ENCODE measurements at places on chromosomes 3 and 15.

GRCh38 chr3:12620729-12621128 lies 43.2 kb downstream of the RAF1 start:
- DNase-seq = no peak
- H3K36me3 ChIP-seq = no peaks in the 10 kb centered on the region
- H3K4me1 ChIP-seq = peaks cover 4% of the 10 kb centered on the region
- H3K4me3 ChIP-seq = no peak overlapping the region
- H3K27me3 ChIP-seq = no peaks in the 10 kb centered on the region

GRCh38 chr3:110384601-110385000 lies 687.0 kb upstream of the NECTIN3 start:
- DNase-seq = no peak
- H3K27me3 ChIP-seq = no peaks in the 10 kb centered on the region
- H3K4me1 ChIP-seq = no peaks in the 10 kb centered on the region
- no peak overlapping the region for H3K27ac ChIP-seq
- no peak overlapping the region for H3K4me3 ChIP-seq

- no peak for DNase-seq
- no peak overlapping the region for H3K27ac ChIP-seq
- H3K27me3 ChIP-seq = no peaks in the 10 kb centered on the region
- no peaks in the 10 kb centered on the region for H3K4me1 ChIP-seq
- no peaks in the 10 kb centered on the region for H3K36me3 ChIP-seq
These were observed 562.3 kb downstream of the PDCD6IP start for GRCh38 chr3:34360713-34361112.

DNA sequence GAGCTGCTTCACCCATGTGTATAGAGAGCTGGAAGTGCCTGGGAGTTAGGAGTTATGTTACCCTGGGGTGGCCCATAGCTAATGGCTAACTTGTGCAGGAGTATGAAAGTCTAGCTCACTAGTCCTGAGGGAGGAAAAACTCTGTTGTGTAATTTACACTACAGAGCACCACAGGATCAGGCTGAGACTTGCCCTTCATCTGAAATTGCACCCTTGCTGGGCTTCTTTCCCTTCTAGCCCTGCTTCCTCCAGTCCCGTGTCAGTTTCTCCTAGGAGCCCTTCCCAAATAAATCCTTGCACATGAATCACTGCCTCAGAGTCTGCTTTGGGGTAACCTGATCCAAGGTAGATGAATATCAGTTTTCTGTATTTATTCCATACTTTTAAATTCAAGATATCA lies 40.0 kb downstream of the CTXND1 start:
- H3K4me1 ChIP-seq = no peaks in the 10 kb centered on the region
- no peak overlapping the region for H3K27ac ChIP-seq
- no peaks in the 10 kb centered on the region for H3K36me3 ChIP-seq
- no peak for DNase-seq
- H3K27me3 ChIP-seq = peaks cover 11% of the 10 kb centered on the region

DNA sequence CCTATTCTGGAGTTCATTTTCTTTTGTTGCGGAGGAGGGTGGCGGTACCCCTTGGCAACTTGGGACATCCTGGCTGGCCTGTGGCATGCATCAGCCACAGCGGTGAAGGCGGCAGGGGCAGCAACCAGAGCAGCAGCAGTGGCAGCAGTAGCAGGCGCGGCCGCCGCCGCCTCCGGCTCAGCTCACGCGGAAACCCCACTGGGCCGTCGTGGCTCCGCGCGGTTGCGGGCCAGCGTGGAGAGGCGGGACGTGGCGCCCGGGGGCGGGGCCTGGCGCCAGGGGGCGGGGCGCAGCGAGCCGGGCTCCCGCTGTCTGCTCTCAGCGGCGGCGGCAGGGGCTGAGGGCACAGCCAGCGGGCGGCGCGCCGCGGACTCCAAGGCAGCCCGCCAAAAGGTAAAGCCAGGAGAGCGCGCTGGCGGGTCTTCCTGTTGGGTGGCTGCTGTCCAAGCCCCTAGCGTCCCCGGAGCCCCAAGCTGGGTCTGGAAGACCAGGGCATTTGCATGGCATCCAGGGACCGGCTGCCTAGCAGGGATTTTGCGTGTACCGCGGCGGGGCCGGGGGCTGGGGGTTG lies 334.4 kb upstream of the THRB start:
- H3K27me3 ChIP-seq = peaks cover 9% of the 10 kb centered on the region
- no peak for DNase-seq

- H3K36me3 ChIP-seq = no peaks in the 10 kb centered on the region
- H3K4me1 ChIP-seq = no peaks in the 10 kb centered on the region
- no peak overlapping the region for H3K27ac ChIP-seq
- no peaks in the 10 kb centered on the region for H3K27me3 ChIP-seq
These were observed 102.8 kb downstream of the EEFSEC start for GRCh38 chr3:128256131-128256530.

- peaks cover 35% of the 10 kb centered on the region for H3K27me3 ChIP-seq
- no peaks in the 10 kb centered on the region for H3K36me3 ChIP-seq
- H3K4me3 ChIP-seq = no peak overlapping the region
- H3K4me1 ChIP-seq = peaks cover 4% of the 10 kb centered on the region
These were observed 13.3 kb upstream of the ATP13A5 start for GRCh38 chr3:193391902-193392301.

GRCh38 chr3:133887074-133887802 lies 8.4 kb downstream of the RAB6B start:
- H3K4me1 ChIP-seq = peaks cover 4% of the 10 kb centered on the region
- no peaks in the 10 kb centered on the region for H3K36me3 ChIP-seq
- H3K27me3 ChIP-seq = no peaks in the 10 kb centered on the region
- no peak overlapping the region for H3K27ac ChIP-seq

GRCh38 chr3:160607826-160608225 lies 42.5 kb upstream of the KPNA4 start:
- no peaks in the 10 kb centered on the region for H3K36me3 ChIP-seq
- no peak overlapping the region for H3K4me3 ChIP-seq
- H3K27ac ChIP-seq = no peak overlapping the region
- H3K4me1 ChIP-seq = no peaks in the 10 kb centered on the region
- DNase-seq = no peak

DNA sequence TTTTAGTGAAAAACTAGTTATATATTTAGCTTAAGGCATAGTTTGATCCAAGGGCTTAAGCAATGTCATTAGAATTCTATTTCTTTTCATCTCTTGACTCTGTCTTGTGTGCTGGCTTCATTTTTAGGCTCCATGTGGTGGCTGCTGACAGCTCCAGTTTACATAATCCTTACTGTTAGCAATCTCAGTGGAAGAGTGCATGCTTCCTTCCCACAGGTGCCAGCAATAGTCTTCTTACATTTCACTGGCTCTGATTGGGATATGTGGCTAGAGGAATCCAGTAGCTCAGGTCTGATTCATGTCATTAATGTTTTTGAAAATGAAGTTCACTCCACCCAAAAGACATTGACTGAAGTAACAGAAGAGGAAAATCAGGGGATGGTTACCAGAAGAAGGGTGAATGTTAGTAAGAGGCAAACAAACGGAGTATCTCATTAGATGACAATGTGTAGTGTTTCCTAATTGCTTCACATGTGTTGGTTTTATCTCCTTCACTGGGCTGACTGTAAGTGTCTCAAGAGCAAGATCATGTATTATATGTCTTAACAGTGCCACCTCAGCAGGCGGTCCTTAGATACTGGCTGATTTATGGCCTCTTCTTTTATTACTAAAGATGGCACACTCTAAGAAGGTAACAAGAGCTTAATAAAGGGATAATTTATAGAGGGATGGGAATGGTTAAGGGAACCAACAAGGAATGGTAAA lies 25.6 kb upstream of the TCF12 start:
- H3K36me3 ChIP-seq = no peaks in the 10 kb centered on the region
- H3K4me3 ChIP-seq = no peak overlapping the region
- H3K4me1 ChIP-seq = peaks cover 9% of the 10 kb centered on the region
- H3K27me3 ChIP-seq = no peaks in the 10 kb centered on the region
- H3K27ac ChIP-seq = no peak overlapping the region

DNA sequence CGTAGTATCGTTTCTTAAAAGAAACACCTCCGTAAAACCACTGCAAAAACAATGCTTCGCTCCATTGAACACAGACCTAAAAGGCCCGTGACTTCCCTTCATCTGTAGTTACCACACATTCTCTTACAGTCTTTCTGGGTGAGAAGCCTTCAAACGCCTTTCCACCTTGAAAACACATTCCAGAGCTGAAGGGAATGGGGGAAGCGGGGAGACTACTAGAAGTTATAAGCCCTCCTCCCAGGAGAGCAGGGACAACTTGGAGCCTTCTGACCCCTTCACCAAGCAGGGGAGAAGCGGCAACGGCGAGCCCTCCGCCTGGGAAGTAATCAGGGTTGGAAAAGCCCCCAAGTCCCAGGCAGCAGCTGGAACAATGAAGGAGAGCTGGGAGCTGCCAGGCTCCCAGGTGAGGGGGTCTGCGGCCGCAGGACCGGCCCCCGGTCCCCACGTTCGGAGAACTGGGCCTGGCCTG lies 461 bp downstream of the SECISBP2L start:
- no peak for DNase-seq
- H3K36me3 ChIP-seq = no peaks in the 10 kb centered on the region
- H3K27ac ChIP-seq = peak overlapping the region; percentile 64
- H3K4me1 ChIP-seq = peaks cover 17% of the 10 kb centered on the region
- peak overlapping the region; percentile 81 for H3K4me3 ChIP-seq

GRCh38 chr3:138263104-138263503 lies 66.5 kb downstream of the NME9 start:
- H3K36me3 ChIP-seq = no peaks in the 10 kb centered on the region
- H3K4me1 ChIP-seq = no peaks in the 10 kb centered on the region

DNA sequence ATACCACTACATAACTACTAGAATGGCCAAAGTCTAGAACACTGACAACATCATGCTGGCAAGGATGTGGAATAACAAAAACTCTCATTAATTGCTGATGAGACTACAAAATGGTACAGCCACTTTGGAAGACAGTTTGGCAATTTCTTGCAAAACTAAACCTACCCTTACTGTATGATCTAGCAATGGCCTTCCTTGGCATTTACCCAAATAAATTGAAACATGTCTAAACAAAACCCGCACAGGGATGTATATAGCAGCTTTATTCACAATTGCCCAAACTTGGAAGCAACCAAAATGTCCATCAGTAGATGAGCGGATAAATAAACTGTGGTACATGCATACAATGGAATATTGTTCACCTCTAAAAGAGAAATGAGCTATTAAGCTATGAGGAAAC lies 87.9 kb upstream of the SLC24A5 start:
- H3K4me3 ChIP-seq = no peak overlapping the region
- no peaks in the 10 kb centered on the region for H3K4me1 ChIP-seq
- H3K36me3 ChIP-seq = no peaks in the 10 kb centered on the region

DNA sequence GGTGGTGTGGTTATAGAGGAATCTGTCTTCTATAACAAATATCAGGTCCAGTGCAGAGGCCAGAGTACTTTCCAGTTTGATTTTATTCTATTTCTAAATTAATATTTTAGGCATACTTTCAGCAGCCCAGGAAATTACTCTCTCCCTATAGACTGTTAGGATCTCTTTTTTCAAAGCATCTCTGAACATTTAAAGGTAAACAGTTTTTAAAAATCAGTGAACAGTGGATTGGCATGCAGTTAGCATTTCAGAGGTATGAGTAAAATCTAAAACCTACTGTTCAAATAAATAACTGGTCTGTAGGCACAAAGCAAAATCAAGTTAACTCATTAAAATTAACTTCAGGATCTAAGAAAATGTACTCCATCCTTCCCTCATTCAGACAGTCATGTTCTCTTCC lies 3.0 kb downstream of the ZBED2 start:
- H3K27me3 ChIP-seq = no peaks in the 10 kb centered on the region
- no peak for DNase-seq
- H3K27ac ChIP-seq = peak overlapping the region; percentile 66

DNA sequence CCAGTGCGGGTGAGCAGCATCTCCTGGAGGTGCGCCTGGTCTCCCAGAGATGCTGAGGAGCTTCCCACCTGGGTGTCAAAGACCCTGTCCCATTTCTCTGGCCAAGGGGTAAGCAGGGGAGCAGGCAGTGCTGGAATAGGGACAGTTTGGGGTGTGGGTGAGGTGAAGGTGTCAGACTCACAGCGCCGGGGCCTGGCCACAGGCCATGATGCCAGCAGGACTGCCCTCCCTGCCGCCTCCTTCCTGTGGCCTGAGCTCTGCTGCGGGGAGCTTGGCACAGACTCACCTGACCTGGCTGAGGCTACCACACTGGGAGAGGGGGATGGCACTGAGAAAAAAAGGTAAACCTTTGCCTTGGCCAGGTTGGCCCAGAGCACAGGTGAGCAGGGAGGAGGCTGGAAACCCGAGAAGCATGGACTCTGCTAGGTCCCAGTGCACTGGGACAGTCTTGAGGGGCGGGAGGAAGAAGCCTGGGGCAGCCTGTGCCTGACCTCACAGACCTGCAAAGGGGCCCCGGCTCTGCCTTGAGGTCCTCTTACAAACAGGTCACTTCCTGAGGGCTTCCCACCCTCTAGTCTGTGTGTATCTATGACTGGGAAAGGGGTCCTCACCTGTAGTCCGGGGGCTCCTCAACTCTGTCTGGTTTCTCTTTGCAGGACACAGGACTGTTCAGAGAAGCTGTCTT lies 28.2 kb downstream of the GRAMD2A start:
- no peak overlapping the region for H3K4me3 ChIP-seq
- no peaks in the 10 kb centered on the region for H3K4me1 ChIP-seq
- no peaks in the 10 kb centered on the region for H3K27me3 ChIP-seq
- no peak overlapping the region for H3K27ac ChIP-seq

DNA sequence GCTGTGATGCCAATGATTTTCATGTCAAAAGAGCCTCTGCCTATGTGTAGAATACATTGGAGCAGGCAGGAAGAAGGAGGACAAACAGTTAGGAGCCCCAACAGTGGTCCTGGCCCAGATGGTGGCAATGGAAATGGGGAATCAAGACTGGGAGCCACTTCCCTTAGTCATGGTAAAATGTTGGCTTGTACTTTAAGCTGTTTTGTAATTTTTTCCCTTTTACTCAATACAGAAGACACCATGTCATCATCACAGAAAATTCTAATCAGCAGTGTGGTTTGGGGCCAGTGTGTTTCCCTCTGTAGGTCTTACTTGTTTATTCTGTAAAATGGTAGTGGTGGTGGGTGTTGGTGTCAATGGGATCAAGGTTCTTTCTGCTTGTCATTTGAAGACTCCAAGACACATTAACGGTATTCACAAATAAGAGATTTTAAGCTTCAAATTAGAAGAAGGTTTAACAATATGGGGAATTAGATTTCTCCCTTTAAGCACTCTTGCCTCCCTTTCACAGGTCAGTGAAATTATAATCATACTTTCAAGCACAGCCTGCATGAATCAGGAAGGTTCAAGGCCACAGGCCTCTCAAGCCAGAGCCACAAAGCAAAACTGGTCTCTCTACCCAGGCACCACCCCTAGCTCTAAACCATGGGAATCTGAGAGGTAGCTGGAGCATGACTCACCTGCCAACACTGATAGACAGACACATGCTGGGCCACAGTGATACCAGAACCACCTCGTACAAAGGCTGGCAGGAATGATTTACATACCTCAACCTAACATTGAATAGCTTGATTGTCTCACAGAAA lies 24.9 kb downstream of the SIAH2 start:
- DNase-seq = peak; percentile 42
- H3K27ac ChIP-seq = no peak overlapping the region
- H3K27me3 ChIP-seq = no peaks in the 10 kb centered on the region
- H3K4me1 ChIP-seq = peaks cover 26% of the 10 kb centered on the region
- no peak overlapping the region for H3K4me3 ChIP-seq
- 0 out of 2 replicates have a peak, but pooled peaks cover 5% of the 10 kb centered on the region for H3K36me3 ChIP-seq
